Immature natural killer cell (primary cell): ENCODE measurements at places on chromosomes 6 and 20. TPM values are rescaled to one million over a fixed set of nuclear protein-coding genes. Genes with fewer than 3 reads are reported as not detected.
A peak's percentile ranks its signal among the peaks of the same experiment; 100 is the strongest.

- DNase-seq: no peak
These were observed 796 bp downstream of the HLA-DQB1 start for GRCh38 chr6:32665661-32666060.

The DEFB119 gene
- polyA plus RNA-seq: not detected

DNA sequence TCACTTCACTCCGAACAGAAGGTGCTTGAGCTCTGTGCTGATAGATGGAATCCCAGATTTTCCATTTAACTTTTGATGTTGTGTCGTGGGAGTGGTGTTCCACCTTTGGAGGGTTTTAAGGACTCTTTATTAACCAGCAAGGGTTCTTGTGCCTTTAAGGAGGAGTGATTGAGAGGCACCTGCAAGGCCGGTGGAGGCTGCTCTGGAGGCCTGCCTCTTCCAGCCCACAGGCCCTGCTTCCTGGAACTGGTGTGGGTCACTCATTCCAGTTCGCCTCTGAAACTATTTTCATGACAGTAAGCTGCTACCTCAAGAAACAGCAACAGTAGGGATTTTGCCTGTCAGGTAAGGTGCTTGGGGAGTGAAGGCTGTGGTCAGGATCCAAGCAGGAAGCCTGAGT is 58.8 kb upstream of the APCDD1L start:
- DNase-seq: no peak

The ADA gene
- 124 TPM for polyA plus RNA-seq

- no peak for DNase-seq
These were observed 270.3 kb upstream of the SYNCRIP start for GRCh38 chr6:85913001-85913400.

DNA sequence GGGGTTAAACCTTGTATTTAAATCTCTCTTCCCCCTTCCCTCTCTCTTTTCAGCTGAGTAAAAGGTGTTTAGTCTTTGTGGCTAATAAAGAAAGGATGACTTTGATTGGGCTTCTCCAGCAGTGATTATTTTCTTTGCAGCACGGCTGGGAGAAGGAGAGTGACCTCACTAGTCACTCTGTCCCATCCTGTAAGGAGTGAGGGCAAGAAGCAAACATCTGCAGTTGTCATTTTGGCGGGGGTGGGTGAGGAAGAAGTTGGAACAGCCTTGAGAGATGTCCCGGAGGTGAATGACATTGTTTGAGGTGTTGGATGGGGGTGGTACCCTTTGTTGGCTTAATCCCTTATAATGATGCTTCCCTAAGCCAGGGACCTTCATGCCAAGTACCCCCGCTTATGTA is 223.6 kb downstream of the EYA2 start:
- DNase-seq: no peak

DNA sequence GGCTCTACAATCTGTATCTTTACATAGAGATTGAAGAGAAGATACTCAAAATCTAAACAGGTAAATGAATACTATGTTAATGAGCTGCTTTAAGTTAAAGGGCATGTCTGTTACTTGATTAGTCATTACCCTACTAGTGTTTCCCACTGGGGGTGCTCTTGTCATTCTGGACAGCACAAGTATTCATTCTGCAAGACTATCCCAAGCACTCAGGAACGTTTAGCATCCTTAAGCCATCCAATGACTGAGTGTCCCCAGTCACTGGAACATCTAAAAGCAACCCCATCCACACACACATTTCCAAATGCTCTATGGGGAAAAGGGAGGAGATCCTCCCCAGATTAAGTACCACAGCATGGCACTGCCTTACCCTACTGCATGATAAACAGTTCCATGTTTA is 25.7 kb downstream of the EZR start:
- DNase-seq: peak; percentile 40

DNA sequence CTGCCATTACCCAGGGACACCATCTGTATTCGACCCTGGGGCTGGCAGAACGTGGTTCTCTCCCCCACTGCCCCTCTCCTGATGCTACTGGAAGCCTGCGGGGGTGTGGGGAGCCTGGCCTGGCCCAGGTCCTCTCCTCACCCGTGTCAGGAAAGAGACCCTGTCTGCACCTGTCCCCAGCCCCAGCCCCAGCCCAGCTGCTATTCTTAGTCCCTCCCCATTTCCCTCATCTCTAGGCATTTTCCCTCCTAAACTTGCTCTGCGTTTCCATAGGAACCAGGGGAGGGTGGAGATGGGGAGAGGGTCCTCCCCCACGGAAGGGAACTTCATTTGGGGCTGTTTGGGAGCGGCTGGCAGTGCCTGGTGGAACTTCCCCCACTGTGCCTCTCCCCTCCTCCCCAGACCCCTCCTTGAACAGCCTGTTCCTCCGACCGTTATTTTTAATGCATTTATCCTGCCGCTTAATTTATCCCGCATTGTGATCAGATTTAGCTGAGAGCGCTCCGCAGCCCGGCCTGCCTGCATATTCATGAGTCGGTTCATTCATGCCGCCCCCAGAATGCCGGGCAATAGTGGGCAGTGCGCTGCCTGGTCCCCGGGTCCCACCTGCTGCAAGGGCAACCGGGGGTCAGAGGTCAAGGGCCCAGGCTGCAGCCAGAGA is 31.8 kb upstream of the DLGAP4 start:
- DNase-seq: no peak

- DNase-seq: no peak
These were observed 42.2 kb downstream of the VSTM2L start for GRCh38 chr20:37945091-37945547.

DNA sequence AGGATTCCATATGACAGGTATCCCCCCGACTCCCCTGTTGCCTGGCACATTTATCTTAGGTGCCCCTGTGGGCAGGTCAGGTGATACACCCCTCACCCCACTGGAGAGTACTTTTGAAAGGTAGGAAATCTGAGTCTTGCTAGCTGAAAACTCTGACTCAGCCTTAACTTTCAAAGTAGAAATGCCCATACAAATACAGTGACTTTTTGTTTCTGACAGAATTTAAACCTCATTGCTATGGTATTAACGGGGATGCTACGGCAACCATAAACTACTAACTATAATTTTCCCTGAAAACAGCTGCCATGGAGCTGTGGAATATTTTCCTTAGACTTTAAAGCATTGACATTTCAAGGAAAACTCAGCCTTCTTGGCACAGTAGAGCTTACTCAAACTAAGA is 536.0 kb downstream of the RFPL4B start:
- DNase-seq: no peak

The SLCO4A1 gene
- 0.34 TPM for polyA plus RNA-seq

DNA sequence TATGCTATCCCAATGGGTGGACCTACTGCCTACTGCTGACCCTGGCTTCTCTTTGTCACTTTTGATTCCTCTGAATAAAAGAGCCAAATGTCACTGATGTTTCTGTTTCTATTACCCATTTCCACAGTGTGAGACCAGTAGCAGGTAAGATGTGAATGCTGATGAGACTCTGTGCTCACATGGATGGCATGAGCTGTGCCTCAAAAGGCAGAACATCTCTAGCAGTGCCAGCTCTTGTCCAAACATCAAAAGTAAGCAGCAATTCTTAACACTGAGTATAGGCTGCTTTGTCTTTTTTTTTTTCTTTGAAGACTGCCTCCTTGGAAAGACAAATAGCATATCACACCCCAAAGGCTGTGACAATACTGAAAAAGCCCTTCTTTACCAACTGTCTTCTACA is 459.2 kb upstream of the RUNX2 start:
- no peak for DNase-seq

The SIGLEC1 gene
- polyA plus RNA-seq: not detected

DNA sequence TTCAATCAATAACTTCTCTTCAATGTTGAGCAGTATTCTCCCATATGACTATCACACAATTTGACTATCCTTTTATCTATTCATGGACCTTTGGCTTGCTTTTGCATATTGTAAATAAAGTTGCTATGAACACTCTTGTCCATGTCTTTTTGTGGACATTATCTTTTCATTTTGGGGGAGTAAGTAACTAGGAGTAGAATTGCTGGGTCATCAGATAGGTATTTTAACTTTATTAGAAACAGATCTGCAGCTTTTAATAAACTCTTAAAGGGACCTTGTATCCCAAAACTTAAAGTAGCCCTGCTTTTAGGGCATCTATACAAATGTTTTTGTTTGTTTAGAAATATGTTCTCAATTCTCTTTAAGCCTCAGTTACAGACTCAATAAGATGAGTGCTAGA is 614.2 kb upstream of the CITED2 start:
- no peak for DNase-seq

DNA sequence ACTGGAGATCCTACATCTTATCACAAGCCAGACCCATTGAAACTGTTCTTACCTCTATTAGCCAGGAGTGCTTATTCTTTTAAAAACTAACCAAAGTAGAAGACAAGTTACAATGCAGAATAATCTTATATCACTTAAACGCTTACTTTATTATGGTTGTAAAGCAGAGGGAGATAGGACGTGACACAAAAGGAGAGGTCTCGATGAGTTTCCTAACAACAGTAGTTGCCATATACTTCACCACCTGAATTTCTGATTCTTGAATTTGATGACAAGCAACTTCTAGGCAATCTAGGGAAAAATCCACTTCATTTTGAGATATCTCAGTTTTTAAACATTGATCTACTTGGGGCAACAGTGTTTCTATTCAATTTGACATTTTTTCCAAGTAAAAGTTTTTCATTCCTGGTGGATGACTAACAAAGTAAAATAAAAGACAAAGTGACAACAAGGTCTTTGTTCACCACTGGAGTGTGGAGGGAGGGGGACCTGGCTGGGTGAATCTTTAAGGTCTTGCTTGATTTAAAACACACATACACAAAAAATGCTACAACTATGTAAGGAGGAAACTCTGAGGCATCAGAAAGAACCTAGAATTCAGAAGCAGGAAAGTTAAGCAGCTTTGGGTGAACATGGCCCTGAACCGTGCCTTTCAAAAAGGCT is 110.9 kb downstream of the SMLR1 start:
- DNase-seq: no peak

DNA sequence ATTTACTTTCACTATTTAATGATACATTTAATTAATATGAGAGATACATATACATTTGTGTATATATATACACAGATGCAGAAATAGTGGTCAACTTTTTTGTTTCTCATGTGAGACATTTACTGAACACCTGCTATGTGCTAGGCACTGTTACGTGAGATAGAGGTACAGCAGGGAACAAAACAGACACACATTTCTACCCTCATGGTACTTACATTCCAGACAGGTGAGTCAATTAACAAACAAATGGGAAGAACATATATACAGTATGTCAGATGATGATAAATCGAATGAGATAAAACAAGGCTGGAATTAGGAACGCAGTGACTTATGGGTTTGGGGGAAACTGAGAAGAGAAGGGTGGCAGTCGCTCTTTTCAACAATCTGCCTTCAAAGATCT is 5.1 kb downstream of the TFB1M start:
- DNase-seq: no peak

The FAM162B gene
- polyA plus RNA-seq: not detected

The MBOAT1 gene
- polyA plus RNA-seq: 0.14 TPM

GRCh38 chr20:48750941-48751635 is 76.7 kb downstream of the PREX1 start:
- peak; percentile 67 for DNase-seq

- no peak for DNase-seq
These were observed 76.7 kb downstream of the CEP162 start for GRCh38 chr6:84150705-84151104.

The LHFPL5 gene
- polyA plus RNA-seq: not detected

DNA sequence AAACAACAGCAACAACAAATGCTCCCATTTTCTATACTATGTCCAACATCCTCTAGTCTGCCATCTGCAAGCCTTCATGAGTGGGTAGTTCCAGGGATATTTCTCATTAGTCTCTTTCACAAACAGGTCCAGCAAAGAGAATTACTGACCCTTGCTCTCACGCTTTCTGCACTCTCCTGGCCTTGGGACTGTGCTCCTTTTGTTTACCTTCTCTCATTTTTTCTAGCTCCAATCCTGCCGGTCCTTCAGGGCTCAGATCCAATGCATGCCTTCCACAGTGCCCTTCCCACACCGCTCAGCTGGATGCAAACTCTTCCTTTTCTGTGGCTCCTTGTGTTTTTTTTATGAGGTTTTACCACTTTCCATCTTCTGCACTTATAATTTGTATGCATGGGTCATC is 47.2 kb downstream of the ADTRP start:
- no peak for DNase-seq
